ENCODE measurements at places on chromosomes 7 and 10. TPM values are rescaled to one million over a fixed set of nuclear protein-coding genes. Genes with fewer than 3 reads are reported as not detected.

The LAMB4 gene
- under 0.01 TPM for total RNA-seq

The DNAJC12 gene
- total RNA-seq = 9.6 TPM

The ABLIM1 gene
- total RNA-seq = 8.5 TPM

The ATP6V0A4 gene
- total RNA-seq = 0.28 TPM

The ACHE gene
- total RNA-seq = under 0.01 TPM

The CREM gene
- total RNA-seq = 25.7 TPM

The AKR1C8 gene
- total RNA-seq = not detected

The GPR15LG gene
- not detected for total RNA-seq

The PRSS37 gene
- not detected for total RNA-seq

The SLC29A4 gene
- total RNA-seq = 1.3 TPM

The C10orf62 gene
- 0.19 TPM for total RNA-seq

The CALHM1 gene
- total RNA-seq = not detected

The NOM1 gene
- 14.4 TPM for total RNA-seq

The PAX2 gene
- 0.38 TPM for total RNA-seq

The TSPAN33 gene
- 0.19 TPM for total RNA-seq

The OTUD1 gene
- 3.6 TPM for total RNA-seq

The TMEM106B gene
- 84.6 TPM for total RNA-seq

The PPIF gene
- total RNA-seq = 31.3 TPM

The GATAD1 gene
- total RNA-seq = 30.2 TPM

The AEBP1 gene
- 34.1 TPM for total RNA-seq

The STAG3 gene
- total RNA-seq = 1.1 TPM

The NUPR2 gene
- total RNA-seq = not detected

The PLAC9 gene
- total RNA-seq = 12.8 TPM

The GPR26 gene
- total RNA-seq = not detected

The C7orf33 gene
- total RNA-seq = not detected

The CALHM3 gene
- not detected for total RNA-seq

The FFAR4 gene
- total RNA-seq = not detected

The HOXA4 gene
- total RNA-seq = not detected

The GLI3 gene
- 3.3 TPM for total RNA-seq

The PHF14 gene
- total RNA-seq = 16.3 TPM

The UTF1 gene
- total RNA-seq = not detected

The LIPN gene
- not detected for total RNA-seq

The CALML3 gene
- total RNA-seq = not detected

The OR2A42 gene
- total RNA-seq = not detected

The COA1 gene
- total RNA-seq = 50.0 TPM

The STARD3NL gene
- 87.4 TPM for total RNA-seq

The NPFFR1 gene
- total RNA-seq = not detected

The BCL7B gene
- 14.7 TPM for total RNA-seq

The TDRD1 gene
- total RNA-seq = 5.1 TPM

The PPP1R9A gene
- total RNA-seq = 0.56 TPM

The SRRM3 gene
- total RNA-seq = 0.56 TPM

The LIPK gene
- total RNA-seq = not detected

The OR2A5 gene
- total RNA-seq = not detected

The ATRNL1 gene
- 1.4 TPM for total RNA-seq

The WEE2 gene
- not detected for total RNA-seq

The PRRT4 gene
- under 0.01 TPM for total RNA-seq

The SLC18A2 gene
- total RNA-seq = not detected

All from regular cardiac myocyte (primary cell).